Activated naive CD4-positive, alpha-beta T cell treated with anti-CD3 and anti-CD28 coated beads, Interleukin-2, amount 50 U/mL, for 72 hours (primary cell): ENCODE measurements at places on chromosomes 5 and 9. TPM values are rescaled to one million over a fixed set of nuclear protein-coding genes. Genes with fewer than 3 reads are reported as not detected.

Gene SGTB
- 19.1 TPM for total RNA-seq

Gene DNAH5
- not detected for total RNA-seq

DNA sequence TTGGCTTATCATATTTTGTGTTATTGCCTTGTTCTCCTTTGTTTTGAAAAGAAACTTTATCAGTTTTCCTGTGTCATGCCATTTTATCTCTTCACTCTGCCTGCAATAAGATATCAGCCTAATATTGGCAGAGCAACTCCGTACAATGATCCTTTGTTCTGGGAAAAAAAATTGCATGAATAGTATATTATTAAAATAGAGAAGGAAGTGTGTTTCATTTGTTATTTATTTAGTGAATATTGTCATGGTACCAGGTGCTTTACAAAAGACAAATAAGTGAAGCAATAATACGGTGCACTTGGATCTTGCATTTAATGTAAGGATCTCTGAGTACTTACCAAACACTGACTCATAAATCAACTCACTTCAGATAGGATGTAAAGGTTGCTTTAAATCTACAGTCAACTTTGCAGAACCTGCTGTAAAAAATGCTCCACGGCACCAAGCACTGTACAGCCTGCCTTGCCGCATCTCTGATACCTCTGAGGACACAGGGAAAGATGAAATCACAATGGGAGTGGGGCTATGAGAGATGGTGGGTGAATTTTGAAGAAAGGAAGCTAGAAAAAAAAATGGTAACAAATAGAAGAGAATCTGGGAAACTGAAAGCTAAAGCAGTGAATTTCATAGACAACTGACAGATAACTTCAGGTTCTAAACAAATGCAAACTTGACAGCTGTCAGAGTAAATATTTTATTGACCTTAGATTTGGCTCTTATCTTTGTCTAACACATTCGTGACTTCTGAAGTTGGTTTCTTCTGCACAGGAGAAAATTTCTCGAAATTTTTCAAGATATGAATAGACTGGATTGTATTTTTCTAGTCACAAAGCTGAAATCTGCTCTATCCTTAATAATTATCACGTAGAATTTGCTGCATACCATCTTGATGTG, 232.1 kb downstream of the ENC1 start:
- DNase-seq: no peak

DNA sequence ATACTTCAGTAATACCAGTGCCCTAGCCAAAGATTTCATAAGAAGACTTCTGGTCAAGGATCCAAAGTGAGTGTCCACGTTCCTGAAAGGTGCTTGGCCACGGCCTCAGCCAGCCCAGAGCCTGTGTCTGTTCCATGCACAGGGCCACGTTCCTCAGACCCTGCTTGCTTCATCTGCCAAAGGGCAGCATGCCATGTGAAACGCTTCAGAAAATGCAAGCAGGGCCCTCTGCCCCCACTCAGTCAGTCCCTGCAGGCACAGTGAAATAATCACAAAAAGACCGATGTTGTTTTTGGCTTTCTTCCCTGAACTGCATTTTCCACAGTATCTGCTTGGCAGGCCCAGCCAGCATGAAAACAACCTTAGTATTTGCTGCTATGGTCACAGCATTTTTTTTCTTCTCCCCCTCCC, 85.5 kb upstream of the CTSL start:
- no peak for DNase-seq

DNA sequence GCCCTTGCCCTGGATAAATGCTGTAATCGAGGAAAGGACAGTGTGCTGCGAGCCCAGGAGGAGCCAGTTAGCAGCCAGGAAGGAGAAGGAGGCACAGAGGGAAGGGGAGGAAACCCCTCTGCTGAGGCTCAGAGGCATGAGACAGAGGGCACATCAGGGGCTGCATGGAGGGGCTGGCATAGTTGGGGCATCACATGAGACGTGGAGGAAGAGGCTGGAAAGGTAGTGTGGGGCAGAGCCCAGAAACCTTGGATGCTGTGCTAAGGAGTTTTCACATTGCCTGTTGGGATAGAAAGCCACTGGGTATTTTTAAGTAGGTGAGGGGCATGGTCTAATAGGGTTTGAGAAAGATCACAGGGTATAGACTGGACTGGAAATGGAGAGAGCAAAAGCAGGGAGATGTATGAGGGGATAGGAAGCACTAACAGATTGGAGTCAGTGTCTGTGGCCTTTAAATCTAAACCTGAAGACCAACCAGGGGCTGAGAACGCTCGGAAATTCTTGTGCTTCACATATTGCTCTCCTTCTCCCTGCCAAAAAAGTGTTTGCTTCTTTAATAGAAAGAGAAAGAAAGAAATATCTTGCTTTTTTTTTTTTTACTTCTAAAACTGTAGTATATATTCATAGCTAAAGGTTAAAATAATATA, 33.0 kb upstream of the ANGPTL2 start:
- no peak for DNase-seq

GRCh38 chr9:106864373-106865143, 1.6 kb downstream of the ZNF462 start:
- DNase-seq: no peak

GRCh38 chr5:131378721-131379541, 115.1 kb downstream of the CDC42SE2 start:
- DNase-seq: no peak
